AG04450 (cell line): ENCODE measurements at places on chromosomes 4 and X. TPM values are rescaled to one million over a fixed set of nuclear protein-coding genes. Genes with fewer than 3 reads are reported as not detected.

- DNase-seq: no peak
These were observed at the start of gene APLN for GRCh38 chrX:129654652-129655546. TSS of gene APLN (minus strand) at chrX:129654956. CDS start at chrX:129654630, 326 bp downstream.

GRCh38 chr4:188127214-188127874 is 11.9 kb upstream of the TRIML1 start:
- DNase-seq: peak; percentile 30

Gene CT45A10
- not detected in 2 replicates for polyA plus RNA-seq

- peak; percentile 76 for DNase-seq
These were observed 509.6 kb upstream of the DIPK2B start for GRCh38 chrX:45710081-45710801.

GRCh38 chr4:164888096-164888715 is 11.2 kb downstream of the APELA start:
- no peak for DNase-seq

Gene GAGE1
- polyA plus RNA-seq: not detected in 2 replicates
